ENCODE measurements at places on chromosomes 6 and 20.
A peak's percentile ranks its signal among the peaks of the same experiment; 100 is the strongest.

- peak; percentile 23 for DNase-seq
Observed at GRCh38 chr6:20092071-20092566, 120.2 kb downstream of the MBOAT1 start.

DNA sequence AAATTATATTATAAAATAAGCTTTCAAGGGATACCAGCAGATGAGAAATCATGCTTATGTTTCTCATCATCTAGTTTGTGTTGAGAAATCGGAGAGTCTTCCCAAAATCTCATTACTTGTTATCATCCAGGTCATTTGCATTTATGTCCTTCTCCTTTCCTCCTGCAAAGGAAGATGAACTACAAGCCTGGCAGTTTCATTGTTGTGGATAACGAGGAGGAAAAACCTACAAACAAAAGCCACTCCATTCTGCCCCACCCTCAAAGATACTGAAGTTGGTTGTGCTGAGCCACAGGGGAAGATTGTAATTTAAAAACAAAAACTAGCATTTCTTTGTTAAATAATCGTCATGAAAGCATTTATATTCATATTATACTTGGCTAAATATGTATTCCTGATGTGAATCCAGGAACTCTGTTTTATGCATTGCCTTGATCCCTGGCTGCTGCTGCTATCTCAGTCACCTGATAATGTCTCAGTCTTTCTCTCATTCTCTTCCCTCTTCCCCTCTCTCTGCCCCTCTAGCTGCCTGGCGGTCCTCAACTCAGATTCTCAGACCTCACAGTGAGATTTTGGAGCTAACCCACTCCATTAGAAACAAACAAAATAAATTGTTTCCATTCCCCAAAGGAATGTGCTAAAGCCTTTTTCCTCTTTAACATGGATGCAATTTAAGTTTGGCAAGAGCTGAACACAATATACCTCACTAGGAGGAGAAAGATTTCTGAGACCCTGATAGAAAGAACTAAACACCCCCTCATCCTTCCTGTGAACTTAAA is 185.3 kb downstream of the ADAT2 start:
- no peak for DNase-seq

DNA sequence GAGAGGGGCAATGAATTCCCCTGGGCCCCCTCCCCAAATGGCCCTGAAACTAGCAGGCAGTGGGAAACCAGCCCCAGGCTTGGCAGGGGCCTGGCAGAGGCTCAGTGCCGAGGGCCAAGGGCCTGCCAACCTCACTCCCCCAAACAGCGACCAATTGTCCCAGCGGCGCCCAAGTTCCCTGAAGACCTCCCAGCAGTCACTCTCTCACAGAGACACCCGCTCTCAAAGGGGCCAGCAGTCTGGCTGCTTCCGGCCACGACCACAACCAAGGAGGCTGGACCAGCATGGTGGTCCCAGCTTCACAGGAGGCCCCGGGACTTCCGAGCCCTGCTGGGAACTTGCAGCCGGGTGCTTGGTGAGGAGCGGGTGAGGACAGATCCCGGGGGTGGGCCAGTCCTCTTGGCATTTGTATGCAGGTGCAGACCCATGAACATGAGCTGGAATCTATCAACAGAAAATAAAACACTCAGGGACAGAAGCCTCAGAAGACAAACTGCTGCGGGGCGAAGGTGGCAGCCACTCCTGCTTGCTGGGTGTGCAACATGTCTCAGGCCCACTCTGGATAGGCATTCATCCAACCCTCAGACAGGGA is 17.5 kb upstream of the SIRPA start:
- no peak for DNase-seq

- DNase-seq: no peak
Observed at GRCh38 chr6:150315626-150316025, 53.2 kb upstream of the IYD start.

DNA sequence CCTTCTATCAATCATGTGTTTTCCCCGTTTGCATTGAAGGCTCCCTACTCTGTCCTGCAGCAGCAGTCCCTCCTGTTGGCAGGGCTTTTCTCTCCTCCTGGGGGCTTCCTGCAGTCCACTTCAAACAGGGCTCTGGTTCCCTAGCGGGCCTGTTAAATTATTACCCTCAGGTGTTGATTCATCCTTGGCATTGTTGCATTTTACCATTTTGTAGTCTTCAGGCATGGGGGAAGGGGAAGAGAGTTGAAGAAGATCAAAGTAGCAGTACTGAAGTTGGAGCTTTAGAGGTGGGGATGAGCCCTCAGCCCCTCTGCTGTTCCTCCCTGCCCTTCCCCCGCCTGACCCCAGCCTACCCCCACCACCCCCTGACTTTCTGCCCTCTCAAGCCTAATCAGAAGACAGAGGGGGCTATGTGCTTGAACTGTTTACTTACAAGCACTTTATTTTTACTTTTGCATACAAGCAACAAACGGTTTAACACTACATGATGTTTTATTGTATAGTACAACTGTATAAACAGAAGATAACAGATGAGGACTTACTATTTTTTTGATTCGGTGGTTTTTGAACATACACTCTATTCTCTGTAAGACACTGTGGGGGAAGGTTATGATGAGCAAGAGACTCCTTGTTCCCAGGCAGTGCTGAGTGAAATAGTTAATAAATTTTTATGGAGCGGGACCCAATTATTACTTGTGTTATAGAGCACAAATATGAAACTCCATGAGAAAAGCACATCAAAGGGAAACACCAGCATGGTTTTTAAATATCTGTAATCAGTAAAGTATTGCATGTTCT is 169.7 kb downstream of the EYA4 start:
- DNase-seq: no peak

- no peak for DNase-seq
Observed at GRCh38 chr6:106069478-106069877, 16.7 kb upstream of the PRDM1 start.

GRCh38 chr20:51788822-51789221 is 13.5 kb downstream of the SALL4 start:
- DNase-seq: no peak

- DNase-seq: no peak
Observed at GRCh38 chr6:168581706-168582105, 140.7 kb downstream of the SMOC2 start.

GRCh38 chr20:18091623-18092022 is 33.9 kb upstream of the OVOL2 start:
- no peak for DNase-seq

- no peak for DNase-seq
Observed at GRCh38 chr6:149909701-149910470, 12.0 kb upstream of the RAET1E start.

DNA sequence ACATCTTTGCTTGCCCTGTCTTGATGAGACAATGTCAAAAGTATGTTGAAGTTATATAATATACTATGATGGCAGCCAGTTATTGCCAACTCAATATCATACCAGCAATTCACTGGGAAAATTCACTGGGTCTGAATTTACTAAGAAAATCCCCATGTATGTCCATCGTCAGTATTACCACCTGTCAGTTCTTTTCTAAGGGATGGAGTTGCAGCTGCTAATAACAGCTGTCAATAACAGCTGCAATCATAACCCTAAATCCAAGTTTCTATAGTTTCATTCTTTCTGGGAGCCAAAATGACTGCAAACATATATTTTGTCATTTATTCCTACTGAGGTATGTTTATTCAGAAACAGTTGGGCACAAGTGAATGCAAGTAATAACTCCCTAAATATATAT is 132.6 kb upstream of the RIN2 start:
- no peak for DNase-seq

DNA sequence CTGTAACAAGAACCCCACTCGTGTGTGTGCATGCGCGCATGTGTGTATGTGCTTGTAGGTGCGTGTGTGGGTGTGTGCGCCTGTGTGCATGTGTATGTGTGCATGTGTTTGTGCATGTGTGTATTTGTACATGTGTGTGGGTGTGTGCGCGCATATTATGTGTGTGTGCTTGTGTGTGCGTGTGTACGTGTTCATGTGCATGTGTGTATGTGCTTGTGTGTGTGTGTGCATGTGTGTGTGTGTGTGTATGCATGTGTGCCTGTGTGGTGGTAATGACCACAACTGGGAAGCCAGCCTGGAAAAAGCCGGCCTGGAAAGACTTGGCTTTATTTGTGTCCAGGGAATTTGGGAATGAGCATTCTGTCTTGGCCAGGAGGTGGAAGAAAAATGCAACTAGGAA is 157.5 kb downstream of the PAX1 start:
- DNase-seq: no peak

GRCh38 chr20:36391456-36391855 is 85.3 kb downstream of the DLGAP4 start:
- no peak for DNase-seq

- DNase-seq: no peak
Observed at GRCh38 chr20:53032046-53032445, 59.9 kb downstream of the TSHZ2 start.

- DNase-seq: no peak
Observed at GRCh38 chr6:167031082-167031709, 32.0 kb downstream of the CEP43 start.

GRCh38 chr6:2116496-2116895 is 128.9 kb downstream of the GMDS start:
- DNase-seq: no peak

DNA sequence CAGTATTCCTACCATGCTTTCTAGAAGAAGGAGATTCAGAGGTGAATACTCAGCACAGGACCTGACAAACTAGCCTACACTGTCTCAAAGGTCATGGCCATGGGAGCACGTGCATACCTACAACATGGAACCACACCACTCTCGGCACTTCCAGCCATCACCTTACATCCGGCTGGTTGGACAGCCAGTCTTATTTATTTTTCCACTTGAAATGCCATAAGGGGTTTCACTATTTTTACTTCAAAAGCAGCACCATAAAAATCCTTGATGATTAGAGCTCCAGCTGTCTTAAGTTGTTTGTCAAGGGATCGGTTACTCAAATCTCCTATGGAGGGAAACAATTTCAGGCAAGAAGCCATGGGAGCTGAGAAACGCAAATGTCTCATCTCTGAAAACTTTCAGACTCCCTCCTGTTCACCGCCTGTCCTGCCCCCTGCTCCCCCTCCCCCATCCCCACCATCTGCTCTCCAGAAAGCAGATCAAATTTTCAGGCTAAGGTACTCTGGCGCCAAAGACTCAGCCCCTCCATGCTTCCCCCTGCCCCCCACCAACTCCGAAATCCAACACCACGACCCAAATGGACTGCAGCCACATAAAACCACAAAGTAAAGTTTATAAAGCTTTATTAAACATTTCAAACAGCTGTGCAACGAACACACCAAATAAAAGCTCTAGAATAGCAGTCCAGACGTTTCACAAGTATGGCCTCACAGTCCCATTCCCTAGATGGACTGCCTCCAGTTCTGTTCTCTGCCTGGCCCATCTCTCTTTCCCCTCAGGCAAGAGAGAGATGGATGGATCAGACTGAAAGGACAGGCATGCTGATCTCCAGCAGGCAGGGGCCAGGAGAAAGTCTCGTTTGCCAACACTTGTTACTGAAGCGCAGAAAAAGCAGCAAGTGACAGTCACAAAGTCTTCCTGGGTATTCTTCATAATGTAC is 4.0 kb upstream of the NNAT start:
- no peak for DNase-seq

DNA sequence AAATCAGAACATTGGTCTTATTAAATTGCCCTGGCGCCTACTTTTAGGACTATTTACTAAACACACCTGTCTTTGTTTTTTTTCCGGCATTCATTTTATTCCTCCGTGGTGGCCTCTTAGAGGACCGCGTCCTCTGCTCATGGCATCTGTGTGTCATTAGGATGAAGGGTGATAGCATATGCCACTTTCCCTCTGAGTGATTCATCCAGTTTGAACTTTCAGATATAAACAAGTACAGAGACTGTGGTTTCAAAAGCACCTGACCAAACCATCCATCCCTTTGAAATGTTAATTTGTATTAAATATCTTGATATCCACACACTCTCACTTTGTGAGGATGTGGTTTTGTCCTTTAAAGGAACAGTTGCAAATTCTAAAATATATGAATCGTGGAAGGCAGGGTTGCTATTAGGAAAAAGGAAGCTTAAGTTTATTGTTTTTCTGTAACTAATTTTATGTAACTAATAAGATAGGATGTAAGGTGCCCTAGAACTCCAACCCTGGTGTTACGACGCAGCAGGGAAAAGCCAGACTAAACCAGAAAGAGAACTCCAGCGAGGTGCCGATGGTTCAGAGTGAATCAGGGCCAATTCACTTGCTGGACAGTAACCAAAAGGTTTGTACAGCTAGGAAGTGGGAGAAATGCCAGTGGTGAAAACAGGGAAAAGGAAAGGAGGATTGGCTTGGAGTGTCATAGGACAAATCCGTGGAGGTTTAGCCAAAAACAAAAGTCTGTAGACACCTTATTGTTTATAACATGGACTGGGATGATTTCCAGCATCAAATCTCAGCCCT is 98.7 kb downstream of the SHLD1 start:
- no peak for DNase-seq

GRCh38 chr20:24051160-24051559 is 62.6 kb upstream of the GGTLC1 start:
- DNase-seq: no peak

- no peak for DNase-seq
Observed at GRCh38 chr20:37567671-37568588, 40.3 kb upstream of the BLCAP start.

DNA sequence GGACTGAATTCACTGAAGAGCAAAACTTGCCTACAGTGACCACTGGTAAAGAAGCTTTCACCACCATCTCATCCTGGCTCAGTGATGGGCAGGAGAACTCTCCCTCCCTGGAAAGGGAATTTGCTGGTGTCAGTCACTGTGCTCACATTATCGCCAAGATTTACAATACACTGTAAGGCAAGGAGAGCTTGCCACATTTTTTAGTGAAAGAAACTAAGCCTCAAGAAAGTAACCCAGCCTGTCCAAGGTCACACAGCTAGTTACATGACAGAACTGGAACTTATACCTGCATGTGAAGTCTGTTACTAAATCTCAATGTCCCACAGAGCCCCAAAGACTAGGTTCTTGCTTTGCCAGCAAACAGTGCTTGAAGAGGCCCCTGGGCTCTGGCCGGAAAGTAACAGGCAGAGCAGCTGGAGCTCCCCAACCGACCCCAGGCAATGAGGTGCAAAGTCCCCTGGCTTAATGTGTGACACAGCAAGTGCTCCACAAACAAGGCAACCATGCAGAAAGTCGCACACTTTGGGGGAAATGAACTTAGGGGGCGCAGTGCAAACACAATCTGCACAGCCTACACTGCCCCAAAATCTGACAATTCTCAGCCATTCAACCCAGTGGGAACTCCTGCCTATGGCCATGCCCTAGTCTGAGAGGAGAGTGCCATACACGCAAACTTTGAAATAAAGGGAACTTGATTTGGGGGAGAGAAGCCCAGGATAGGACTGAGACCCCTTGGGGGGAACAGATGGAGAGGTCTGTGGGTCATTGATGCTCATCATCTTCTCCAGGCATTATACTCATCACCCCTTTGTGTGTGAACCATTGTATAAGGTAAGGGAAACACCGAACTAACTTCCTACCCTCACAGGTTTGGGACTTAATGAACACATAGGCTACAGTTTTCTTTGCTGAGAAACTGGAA is 1.9 kb downstream of the BCL2L1 start:
- peak; percentile 52 for DNase-seq

- DNase-seq: no peak
Observed at GRCh38 chr6:111597291-111598086, 8.2 kb downstream of the TRAF3IP2 start.

GRCh38 chr20:40966516-40967185 is 62.0 kb upstream of the TOP1 start:
- DNase-seq: no peak

Data from MM.1S (cell line).